ENCODE measurements at places on chromosomes 6 and 20.
A peak's percentile ranks its signal among the peaks of the same experiment; 100 is the strongest.

- peak; percentile 35 for DNase-seq
Measured at GRCh38 chr20:52047811-52048764, 143.5 kb downstream of the ZFP64 start.

- peak; percentile 50 for DNase-seq
Measured at GRCh38 chr6:17417817-17418216, 24.4 kb downstream of the CAP2 start.

- no peak for DNase-seq
Measured at GRCh38 chr6:81816380-81816779, 63.9 kb upstream of the TENT5A start.

DNA sequence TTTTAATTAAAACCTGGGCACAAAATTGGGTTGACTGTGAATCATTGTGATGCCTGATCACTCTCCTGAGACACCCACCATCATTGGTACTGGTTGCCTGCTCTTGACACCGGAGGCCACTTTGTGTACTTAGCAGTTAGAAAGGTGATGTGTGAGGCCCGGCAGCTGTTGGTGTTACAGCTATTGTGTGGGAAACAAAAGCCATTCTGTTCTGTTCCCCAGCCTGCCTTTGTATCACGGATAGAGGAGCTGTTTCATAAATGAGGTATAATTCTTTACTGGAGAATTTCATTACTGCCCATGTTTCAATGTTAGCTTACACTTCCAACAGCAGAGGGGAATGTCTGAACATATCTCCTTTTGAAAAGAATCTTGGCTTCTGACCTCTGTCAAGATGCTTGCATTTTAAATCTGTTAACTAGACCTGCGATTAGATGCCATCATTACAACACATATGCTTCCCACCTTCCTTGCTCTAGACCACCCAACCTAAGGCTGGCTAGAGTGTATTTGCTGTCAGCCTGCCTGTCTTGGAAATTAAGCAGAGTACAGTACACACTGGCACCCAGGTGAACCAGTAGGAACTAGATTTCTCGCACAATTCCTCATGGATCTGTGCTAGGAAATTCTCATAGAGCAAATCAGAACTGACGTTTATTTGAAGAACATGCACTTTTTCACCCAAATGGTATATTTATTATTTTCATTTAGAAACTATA, 142.4 kb upstream of the INSM1 start:
- DNase-seq, result no peak

DNA sequence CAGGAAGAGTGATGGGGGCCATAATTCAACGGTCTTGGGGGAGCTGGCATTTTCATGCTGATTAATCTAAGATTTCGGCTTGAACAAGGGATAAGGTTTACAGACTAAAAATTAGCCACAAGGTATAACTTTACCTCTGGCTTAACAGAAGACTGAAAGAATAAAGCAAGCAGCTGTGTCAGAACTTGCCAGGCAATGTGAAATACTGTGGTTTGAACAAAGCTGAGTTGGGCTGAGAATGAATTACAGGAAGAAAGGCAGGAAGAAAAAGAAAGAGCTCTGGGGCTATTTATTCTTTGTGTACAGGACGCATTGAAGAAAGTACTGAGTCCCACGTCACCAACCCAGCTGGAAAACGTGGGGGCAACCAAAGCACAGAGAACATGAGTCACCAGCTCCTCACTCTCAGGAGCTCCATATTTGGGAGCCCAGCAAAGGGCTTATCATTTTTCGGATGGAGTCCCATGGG, 121.5 kb upstream of the NEDD9 start:
- peak; percentile 36 for DNase-seq

DNA sequence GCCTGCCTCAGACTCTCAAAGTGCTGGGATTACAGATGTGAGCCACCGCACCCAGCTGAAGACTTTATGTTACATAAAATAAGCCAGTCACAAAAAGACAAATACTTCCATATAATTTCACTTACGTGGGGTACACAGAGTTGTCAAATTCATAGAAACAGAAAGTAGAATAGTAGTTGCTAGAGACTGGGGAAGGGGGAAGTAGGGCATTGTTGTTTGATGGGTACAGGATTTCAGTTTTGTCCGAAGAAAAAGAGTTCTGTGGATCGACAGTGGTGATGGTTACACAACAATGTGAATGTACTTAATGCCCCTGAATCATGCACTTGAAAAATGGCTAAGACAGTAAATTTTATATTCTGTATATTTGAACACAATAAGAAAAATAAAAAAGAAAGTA, 41.6 kb upstream of the ANKEF1 start:
- DNase-seq, result no peak

- no peak for DNase-seq
Measured at GRCh38 chr20:46334303-46334904, 26.1 kb upstream of the CDH22 start.

GRCh38 chr20:38499366-38499765, 26.7 kb downstream of the RALGAPB start:
- DNase-seq, result no peak

DNA sequence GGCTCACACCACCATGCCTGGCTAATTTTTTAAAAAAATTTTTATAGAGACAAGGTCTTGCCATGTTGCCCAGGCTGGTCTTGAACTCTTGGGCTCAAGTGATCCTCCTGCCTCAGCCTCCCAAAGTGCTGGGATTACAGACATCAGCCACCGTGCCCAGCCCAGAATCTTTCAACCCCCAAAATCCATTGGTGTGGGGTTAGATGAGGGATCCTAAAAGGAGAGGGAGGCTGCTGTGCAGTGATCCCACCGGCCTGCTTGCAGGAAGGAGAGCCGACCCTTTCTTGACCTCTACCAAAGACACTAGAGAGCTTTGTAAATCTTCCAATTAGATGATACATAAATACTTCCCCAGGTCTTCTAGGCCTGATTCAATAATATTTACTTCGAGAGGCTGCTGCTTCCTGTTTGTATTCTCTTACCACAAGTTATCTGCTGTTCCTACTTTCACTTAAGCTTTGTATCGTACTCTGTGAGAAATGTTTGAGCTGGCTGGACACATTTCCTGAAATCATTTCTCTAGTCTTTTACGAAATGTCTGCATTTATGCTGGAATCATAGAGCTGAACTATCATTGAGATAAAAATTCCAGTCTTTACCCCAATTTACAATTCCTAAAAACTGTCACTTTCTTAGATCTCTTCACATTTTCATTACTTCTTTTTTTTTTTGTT, 49.3 kb upstream of the IER3 start:
- DNase-seq, result no peak

DNA sequence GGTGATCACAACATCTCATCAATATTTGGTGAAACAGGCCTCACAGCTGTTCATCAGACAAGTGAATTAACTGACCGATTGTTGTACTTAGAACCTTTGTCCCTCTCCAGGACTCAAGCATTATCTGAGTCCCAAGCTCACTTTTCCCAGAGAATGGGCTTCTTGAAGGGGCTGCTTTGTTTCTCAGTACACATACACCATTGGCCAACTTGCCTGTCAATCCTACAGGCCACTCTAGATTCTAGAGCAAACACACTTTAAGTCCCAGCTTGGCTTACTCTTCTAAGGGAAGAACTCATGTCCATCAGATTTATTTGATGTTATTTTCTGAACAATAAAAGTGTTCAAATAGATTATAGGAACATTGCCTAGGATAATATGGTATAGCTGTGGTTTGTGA, 249.5 kb downstream of the BCKDHB start:
- DNase-seq, result no peak

Measured in right hindlimb (tissue), 1 donor.